ENCODE measurements at places on chromosomes 1 and 21. TPM values are rescaled to one million over a fixed set of nuclear protein-coding genes. Genes with fewer than 3 reads are reported as not detected.

CCDC185 gene
- not detected for total RNA-seq

AVPR1B gene
- not detected for total RNA-seq

FLG2 gene
- total RNA-seq, result not detected

DNA sequence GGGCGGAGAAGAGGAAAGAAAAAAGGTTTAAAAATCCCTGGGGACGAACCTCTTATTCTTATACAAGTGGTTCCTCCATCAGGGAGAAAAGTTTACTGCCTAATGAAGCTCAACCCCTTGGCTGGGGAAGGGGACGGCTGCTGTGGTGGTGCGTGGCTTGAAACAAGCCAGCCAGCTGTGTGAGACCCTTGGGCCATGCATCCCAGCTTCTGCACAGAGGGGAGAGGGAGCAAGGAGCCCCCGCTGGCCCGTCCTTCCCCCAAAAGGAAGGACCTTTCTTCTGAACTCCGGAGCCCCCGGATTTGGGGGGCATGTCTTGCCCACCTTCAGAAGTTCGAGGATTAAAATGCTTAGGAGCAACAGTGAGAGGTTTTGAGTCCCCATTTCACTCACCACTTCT is 67.3 kb downstream of the STUM start:
- DNase-seq, result no peak

GRCh38 chr1:55997536-55997935 is 581.8 kb downstream of the PLPP3 start:
- no peak for DNase-seq

DNA sequence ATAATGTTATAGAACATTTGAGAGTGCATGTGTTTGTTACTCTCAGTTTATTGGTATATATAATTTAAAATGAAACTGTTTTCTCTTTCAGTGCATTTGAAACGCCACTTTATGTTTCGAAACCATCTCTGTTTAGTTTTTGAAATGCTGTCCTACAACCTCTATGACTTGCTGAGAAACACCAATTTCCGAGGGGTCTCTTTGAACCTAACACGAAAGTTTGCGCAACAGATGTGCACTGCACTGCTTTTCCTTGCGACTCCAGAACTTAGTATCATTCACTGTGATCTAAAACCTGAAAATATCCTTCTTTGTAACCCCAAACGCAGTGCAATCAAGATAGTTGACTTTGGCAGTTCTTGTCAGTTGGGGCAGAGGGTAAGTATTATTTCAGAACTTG is 123.5 kb downstream of the DYRK1A start:
- no peak for DNase-seq

DNA sequence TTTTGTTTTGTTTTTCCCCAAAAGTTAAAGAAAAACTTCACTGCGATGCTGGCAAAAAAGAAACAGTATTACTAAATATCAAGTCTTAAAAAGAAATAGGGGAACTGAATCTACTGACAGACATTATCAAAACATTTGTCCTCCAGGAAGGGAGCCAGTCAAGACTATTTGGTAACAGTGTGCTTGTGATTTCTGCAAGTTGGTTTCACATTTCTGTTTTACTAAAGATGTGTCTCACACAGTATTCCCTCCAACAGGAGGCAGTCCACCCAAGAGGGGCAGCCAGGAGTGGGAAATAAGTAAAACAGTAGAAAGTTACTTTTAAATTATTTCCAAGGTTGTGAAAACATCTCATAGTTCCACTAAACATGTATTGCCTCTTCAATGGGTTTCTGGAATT is 74.4 kb upstream of the SDC3 start:
- no peak for DNase-seq

DNA sequence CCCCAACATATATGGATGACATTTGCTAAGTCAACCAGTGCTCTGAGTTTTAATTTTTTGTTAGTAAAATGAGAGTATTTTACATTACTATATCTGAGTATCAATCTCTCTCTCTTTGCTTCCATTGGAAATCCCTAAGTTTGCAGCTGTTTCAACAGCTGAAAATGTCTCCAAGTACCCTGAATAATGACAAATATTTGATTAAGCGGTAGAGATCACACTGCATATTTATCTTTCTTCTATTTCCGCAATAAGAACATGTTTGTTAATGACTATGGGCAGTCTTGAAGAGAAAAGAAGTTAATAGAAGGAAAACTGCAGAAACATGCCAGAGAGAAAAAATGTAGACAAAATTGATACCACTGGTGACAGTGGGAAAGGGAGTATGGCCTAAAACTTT is 1117.5 kb downstream of the NCAM2 start:
- DNase-seq, result no peak

DNA sequence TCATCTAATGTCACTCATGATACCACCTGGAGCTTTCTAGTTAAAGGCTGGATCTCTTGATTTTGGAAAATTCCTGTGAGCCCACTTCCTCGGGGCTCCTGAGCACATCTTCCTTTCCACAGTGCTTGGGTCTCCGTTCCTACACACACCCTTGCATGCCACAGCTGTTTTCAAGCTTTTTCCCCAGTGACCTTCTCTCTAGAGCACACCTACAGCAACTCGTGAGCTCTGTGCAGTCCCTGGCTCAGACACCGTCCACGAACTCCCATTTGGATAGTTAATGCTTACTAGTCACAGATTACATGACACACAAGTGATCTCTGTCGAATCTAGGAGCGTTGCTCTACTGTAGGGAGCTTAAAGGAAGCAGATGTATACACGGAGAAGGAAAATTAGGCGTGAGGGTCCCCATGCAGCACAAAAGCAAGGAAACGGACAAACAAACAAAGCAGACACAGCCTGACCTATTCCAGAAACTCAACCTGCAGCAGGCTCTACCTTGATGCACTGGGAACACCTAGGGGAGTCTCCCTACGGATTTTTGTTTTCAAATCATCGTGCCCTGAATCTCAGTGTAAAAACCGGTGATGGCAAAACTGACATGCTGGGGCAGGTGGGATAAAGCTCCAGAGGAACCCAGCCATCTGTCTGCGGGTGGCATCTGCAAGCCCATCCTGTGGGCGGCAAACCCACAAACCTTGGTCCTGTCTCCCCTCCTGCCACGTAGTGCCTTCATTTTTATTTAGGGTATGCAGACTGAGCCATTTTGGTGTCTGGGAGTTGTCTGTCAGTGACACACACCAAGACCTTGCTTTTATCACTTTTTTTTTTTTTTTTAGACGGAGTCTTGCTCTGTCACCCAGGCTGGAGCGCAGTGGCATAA is 177.8 kb downstream of the RUNX1 start:
- no peak for DNase-seq
